ENCODE measurements at places on chromosomes 1 and 21.
A peak's percentile ranks its signal among the peaks of the same experiment; 100 is the strongest.

DNA sequence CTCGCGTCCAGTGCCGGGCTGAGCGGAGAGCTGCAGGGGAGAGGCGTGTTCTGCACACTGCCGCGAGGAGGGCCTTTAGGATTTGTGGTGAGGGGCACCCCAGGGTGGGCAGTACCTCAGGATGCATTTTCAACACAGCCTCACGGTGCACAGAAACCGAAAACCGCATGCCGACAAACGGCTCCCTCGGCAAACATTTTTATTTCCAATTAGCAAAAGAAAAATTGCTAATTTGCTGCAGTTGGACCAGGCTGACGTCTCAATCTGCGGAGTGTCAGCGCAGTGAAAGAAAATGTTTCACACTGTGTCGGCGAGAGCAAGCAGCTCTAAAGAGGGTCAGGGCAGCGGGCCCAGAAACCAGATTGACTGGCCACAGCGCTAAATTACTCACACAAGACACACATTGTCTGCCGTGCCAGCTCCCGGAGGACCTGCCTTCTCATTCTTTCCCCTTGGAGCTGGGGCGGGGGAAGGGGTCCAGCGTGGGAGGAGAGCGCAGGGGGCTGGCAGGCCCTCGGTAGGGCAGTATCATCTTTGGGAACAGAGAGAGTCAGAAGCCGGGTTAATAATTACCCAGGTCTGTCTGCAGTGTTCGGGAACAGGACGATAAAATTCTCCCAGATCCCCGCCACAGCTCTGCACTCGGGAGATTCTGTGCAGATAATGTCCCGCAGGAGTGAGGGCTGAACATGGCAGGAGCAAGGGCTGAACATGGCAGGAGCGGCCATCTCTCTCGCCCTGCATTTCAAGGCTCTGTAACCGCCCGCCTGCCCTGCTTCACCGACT is 150.2 kb downstream of the PRDM16 start:
- DNase-seq: no peak

DNA sequence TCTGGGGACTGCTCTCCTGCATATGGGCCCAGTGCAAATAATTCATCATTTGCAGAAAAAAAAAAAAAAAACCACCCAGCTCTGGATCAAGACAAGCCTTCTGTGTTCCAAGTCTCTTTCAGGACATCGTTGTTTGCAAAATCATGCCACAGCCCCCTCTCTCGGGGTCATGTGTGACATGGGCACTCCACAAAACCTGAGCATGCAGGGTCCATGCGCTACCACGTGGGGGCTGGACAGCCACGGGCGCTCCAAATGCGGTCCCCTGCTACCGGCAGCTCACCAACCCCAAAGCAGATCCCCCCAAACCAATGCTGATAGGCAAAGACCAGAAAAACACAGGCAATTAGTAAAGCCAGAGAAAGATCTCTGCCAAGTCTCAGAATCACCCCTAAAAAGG is 17.6 kb downstream of the NPHP4 start:
- no peak for DNase-seq

DNA sequence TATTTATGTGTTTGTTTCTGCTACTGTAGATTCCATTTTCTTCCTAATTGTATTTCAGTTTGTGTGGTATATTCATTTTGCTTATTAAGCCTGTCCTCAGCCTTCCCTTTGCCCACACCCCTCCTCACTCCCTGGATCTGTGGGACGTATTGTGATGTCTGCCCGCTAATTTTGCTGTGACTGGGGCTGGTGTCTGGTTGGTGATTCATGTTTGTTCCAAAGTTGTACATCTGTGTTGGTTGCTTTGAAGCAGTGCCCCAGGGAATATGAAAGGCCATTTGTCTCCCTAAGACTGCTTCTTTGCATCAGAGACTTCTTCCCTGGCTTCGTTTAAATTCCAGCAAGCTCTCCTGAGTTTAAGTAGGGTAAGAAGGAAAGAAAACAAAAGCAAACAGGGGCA is 289.5 kb upstream of the SGIP1 start:
- DNase-seq: no peak

GRCh38 chr1:94654031-94654430 is 112.5 kb upstream of the F3 start:
- no peak for DNase-seq

DNA sequence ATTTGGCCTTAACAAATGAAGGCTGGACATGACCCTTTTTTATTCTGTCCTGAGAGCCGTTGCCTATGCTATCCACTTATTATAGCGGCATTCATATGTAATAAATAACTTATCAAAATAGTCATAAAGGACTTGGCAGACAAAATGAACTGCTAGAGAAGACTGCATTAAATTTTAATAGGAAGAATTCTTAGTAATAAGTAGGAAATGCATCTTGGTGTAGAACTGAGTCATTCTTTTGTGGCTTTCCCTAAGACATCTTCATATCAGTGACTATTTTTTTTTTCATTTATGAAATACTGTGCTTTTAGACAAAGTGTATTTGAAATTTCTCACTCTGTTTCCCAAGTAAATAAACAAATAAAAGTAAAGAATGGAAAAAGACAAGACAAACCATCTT is 45.6 kb downstream of the PBX1 start:
- DNase-seq: no peak

GRCh38 chr1:173255214-173255813 is 48.2 kb upstream of the TNFSF4 start:
- no peak for DNase-seq

DNA sequence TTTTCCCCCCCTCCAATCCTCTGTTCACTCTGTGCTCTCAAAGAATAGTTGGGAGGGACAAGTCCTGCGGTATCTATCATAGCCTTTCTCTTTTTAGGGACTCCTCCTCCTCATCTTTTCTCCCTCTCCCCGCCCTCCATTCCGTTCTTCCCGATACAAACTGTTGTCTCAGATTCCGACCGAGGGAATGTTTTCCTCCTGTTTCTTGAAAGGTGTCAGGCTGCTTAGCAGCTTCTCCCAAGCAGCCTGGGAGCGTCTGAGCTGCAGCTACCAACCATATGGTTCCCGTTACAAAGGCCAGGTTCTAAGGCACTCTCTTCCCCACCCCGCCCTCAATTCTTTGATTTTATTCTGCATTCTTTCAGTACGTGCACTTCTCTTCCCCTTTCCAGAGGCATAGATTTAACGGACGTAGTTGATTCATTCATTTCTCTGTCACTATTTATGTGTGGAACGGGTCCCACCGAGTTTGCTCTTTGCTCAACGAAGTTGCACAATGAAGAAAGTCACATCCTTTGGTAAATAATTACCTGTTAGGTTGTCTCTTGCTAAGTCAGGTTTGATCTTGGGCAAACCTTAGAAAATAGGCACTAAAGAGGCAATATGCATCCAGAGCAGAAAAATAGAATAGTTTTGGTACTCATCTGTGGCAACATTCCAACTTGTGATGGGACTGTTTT is 2.8 kb downstream of the ADGRL2 start:
- DNase-seq: peak; percentile 16

- no peak for DNase-seq
Measured at GRCh38 chr1:248817065-248817464, 8.7 kb downstream of the SH3BP5L start.

DNA sequence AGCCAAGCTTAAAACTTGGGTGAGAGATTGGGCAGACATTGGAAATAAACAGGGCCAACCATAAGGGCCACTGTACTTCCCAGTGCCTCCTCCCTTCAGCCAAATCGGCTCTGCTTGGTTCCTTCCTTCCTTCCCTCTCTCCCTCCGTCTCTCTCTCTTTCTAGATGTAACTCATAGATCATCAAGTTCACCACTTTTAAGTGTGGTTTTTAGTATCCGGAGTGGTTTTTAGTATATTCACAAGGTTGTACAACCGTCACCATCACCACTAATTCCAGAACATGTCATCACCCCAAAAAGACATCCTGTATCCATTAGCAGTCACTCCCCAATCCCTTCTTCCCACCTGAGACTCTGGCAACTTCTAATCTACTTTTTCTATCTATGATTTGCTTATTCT is 51.0 kb downstream of the MYSM1 start:
- DNase-seq: no peak

DNA sequence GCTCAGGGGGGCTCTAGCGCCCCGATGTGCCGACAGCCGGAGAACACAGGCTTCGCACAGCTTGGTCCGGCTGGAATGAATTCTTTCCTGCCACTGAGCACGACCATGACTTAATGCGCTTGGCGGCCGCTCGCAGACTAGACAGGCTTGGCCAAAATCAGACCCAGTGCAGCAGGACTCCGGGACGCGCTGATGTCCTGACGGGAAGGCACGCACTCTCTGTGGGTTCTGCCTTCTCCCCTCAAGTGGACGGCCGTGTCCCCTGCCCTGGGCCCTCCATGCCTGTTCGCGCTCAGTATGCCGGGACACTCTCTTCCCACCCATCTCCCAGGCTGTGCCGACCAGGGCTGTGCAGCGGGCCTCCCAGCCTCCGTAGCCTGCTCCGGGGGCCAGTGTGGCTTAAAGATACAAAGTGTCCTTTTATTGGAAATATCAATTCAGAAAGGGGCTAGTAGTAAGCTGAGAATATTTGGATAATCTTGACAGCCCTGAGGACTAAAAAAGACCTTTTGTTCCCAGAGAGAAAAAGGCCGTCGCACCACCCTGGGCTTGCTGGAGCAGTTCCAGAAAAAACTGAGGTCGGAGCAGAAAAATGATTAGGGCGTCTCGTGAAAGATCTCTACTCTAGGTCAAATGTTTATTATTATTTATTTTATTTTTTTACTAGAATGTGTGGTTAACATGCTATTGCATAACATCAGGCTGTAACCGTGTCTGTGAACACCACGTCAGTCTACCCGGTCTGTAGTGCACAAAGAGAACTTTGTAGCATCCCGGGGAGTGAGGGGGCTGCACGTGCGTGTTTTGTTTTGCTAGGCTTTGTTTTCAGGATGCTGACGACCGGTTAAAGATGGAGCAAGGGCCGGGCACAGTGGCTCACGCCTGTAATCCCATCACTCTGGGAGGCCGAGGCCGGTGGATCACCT is 88.1 kb upstream of the ARHGEF16 start:
- DNase-seq: no peak

DNA sequence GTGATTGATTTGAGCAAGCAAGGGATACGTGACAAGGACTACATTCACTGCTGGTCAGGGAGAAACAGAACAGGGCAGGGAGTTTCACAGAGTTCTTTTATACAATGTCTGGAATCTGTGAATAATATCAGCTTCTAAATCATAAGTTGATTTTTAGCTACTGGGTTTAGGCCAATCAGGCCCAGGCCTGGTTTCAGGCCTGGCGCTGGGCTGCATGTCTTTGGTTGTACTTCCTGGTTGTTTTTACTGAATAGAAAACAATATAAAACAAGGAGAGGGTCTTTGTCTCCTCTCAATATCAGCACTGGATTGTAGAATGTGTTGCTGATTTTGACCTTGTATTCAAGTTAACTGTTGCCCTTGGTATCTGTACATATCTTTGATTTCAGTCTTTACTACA is 865 bp upstream of the AMY2A start:
- DNase-seq: no peak

- no peak for DNase-seq
Measured at GRCh38 chr1:165753934-165754333, 14.7 kb downstream of the TMCO1 start.

GRCh38 chr1:93253516-93253915 is 73.0 kb downstream of the CCDC18 start:
- DNase-seq: no peak

- no peak for DNase-seq
Measured at GRCh38 chr1:44584167-44584566, 90.1 kb downstream of the TMEM53 start.

DNA sequence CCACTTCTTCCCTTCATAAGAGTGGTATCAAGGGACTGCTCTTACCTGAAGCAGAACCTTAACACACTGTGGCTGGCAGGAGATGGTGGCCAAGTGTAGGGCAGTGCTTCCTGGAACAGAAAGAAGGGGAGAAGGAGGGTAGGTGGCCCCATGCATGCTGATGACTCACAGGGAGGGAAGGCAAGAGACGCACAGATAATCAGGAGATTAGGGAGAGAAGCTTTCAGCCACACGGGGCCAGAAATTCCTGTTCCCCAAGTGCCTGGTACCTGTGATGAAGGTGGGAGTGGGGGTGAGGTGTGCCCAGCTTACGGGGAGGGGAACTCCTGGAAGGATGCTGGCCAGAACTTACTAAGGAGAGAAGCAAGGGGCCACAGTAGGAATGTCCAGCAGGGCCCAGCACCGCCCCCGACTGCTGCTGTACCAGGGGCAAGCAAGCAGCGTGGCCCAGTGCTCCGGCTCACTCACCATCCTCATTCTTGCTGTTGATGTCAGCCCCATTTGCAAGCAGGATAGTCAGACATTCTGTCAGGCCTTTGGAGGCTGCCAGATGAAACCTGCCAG is 7.7 kb downstream of the ANKRD35 start:
- DNase-seq: no peak

DNA sequence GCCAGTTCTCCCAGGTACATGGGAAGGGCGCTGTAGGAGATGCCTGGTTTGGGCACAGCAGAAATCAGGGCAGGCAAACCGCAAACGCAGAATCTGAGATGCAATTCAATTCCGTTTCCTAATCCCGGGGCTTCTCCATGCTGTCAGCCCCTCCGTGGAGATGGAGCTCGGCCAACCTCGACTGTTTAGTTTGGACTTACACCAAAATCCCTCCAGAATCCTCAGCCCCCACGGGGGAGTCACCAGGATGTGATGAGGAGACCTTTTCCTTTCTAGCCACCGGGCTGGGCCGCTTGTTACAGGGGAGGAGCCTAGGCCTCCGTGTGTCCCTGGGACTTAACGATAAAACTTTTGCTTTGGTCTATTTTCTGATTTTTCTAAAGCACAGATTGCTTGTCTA is 7.9 kb downstream of the SLC2A7 start:
- no peak for DNase-seq

GRCh38 chr1:220631238-220631815 is 58.8 kb upstream of the C1orf115 start:
- DNase-seq: no peak

DNA sequence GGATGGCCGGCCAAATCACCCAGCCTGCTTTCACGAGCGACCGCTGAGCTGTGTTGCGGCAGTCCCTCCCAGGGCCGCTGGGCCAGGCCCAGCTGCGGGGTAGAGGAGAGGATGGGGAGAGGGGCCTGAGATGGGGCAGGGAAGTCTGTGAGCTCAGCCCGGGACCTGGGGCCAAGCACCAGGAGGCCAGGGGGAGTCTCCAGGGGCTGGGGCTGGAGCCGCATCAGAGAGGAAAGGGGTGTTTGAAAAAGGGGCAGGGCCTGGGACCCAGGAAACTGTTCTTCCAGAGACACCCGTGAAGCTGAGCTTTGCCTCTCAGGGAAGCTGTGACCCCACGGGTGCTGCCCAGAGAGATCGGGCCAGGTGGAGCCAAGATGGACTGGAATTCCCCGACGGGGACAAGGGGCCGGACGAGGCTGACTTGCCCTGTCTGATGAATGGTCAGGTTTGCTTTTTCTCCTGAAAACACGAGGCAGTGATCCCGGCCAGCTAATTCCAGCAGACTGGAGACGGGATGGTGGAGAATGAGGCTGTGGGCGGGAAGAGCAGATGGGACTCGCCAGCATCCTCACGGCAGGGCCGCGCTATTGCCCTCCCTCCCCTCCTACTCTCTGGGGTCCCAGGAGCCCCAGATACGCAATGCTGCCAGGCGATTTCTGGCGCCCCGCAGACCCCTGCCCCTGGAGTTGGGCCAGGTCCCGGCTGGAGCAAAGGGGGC is 40.3 kb upstream of the COL18A1 start:
- no peak for DNase-seq

All from glutamatergic neuron (in vitro differentiated cells).